ENCODE measurements at places on chromosomes 2 and 18.

GRCh38 chr2:230961091-230961491, 34.8 kb upstream of the SPATA3 start:
- peak; percentile 31 for DNase-seq

DNA sequence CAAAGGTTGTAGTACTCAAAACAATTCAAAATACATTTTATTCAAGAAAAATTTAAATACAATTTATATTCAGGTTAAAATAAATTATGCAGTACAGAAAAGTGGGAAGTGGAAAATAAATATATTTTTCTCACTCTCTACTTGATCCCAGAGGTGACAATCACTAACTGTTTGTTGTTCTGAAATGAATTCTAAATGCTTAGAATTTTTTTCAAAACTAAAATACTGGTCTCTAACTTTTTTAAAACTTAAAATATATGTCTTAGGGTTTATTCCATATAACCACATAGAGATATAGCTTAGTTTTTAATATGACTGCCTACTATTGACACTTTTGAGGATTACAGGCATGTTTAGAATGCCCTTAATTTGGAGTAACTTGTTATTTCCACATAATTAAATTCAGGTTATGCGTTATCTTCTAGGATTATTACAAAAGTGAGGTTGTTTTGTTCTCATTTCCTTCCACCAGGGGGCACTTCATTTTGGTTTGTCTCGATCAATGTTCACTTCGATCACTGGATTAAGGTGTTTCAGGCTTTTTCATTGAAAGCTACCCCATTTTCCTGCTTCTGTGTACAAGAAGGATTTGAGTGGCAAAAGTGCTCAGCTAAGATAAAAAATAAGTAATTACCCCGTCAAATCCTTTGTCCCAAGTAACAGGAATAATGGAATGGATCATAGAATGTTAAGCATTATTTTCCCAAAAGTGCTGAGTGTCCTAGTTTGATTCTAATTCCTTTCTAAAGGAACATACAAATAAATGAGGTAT, 27.1 kb upstream of the TFPI start:
- DNase-seq, result no peak

- no peak for DNase-seq
These were observed 57.7 kb upstream of the HPCAL1 start for GRCh38 chr2:10245021-10245420.

DNA sequence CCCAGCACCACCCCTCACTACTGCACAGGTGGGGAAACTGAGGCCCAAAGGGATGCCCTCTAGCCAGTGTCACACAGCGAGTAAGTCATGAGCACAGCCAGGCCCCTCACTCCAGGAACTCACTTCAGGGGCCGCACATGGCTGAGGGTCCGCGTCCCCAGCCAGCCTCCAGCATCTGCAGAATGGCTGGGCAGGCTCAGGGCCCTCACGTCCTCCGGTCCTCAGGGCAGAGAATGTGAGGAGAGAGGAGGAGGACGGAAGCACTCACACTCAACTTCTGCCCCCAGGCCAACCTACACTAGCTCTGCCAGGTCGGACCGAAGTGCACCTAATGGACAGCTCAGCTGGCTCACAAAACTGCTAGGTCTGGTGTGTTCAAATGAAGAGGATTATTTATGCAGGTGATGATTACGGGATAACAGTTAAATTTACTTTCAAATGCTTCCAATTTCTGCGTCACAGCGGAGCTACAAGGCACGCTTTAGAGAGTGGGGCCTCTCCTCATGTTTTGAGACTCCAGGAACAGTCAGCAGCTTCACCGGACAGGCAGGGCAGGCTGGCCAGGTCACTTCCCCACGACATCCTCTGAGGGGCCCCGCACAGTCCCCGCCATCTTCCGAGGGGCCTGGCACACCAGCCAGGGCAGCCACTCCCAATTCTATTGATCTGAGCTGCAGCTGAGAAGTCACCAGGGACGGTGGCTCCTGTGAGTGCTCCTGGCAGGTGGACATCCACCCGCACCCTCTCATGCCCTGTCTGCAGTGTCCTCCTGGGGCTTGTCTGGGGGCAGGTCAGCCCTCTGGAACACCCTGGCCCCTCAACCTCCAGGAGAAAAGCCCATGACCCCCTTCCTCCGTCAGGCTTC, 26.5 kb downstream of the KIF1A start:
- DNase-seq, result no peak

GRCh38 chr2:40384714-40385113, 67.2 kb downstream of the SLC8A1 start:
- peak; percentile 67 for DNase-seq

DNA sequence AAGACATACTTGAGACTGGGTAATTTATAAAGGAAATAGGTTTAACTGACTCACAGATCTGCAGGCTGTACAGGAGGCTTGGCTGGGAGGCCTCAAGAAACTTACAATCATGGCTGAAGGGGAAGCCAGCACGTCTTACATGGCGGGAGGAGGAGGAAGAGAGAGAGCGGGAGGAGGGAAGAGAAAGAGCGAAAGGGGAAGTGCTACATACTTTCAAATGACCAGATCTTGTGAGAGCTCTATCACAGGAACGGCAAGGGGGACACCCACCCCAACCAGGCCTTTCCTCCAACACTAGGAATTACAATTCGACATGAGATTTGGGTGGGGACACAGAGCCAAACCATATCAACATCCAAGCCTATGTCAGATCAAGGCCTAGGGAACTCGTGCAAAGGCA, 24.2 kb downstream of the MYL12B start:
- no peak for DNase-seq

DNA sequence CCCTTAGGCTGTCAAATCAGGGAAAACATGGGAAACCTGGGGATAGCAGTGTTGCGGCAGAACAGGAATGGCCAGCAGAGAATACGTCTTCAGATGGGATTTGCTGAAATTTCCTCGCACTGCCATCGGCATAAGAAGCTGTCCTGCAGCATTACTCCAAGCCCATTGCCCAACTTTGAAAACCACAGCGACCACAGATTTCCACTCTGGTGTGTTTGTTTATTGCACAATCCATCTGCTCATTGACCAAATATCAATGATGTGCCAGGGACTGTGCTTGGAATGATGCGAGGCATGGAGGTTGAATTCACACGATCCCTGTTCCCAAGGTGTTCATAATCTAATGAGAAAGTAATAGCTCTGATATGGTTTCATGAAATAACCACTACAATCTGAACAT, 383.3 kb upstream of the MYT1L start:
- no peak for DNase-seq

Data from retinal pigment epithelial cell (primary cell).